ENCODE measurements at places on chromosomes 6 and 20.

DNA sequence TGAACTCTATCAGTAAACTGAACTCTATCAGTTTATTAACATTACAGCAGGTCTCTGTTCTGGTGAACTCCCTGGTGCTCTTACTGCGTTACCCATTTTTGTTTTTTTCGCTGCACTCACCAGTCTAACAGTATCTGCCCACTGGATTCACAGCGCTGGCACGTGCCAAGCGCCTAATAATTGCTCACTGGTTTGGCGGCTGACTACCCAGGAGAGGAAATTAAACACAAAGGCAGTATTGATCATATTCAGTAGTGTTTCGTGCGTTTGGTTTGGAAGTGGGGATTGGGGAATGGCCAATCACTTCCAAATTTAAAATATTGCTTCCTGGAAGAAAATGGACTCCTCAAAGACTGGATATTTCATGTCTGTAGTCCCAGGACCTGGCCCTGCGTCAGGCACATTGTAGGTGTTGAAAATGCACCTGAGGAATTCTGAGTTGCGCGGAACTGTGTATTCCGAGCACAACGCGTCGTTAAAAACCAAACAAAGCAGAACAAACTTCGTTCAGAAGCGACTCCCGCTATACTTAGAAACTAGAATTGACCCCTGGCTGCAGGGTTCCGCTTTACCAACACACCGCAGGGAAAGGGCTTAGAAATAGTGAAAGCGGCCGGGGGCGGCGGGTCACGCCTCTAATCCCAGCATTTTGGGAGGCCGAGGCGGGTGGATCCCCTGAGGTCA is 1.1 kb upstream of the RPS12 start:
- peak; percentile 48 for DNase-seq

- no peak for DNase-seq
These were observed 1.9 kb downstream of the SLCO4A1 start for GRCh38 chr20:62644044-62644795.

GRCh38 chr6:14134211-14134910 is 16.8 kb downstream of the CD83 start:
- DNase-seq, result no peak

DNA sequence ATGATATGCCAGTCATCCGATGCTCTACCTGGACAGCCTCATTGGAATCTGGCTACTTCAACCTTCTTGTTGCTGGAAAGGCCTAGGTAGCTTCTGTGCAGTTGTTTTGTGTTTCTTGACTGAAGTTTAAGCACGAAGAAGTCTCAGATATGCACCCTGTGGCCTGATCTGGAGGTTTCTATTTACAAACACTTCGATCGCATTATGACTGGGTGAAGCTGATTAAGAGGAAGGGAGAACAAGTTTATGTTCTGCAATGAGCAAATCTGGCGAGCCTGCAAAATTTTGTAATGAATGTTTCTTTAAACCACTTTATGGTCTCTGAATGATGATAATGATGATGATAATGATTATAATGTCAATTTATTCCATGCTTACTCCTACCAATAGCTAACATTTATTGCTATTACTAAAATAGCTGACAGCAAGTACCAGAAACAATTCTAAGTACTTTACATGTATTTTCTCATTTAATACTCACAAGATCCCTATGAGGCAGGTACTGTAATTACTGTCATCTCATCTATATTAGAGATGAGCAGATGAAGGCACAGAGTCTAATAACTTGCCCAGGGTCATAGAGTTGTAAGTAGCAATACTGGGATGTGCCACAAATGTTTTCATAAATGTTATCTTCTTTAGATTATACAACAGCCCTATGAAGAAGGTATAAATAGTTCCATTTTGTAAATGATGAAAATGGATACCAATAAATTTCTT is 126.1 kb upstream of the UST start:
- no peak for DNase-seq

GRCh38 chr20:54221996-54222890 is 14.4 kb downstream of the PFDN4 start:
- no peak for DNase-seq

DNA sequence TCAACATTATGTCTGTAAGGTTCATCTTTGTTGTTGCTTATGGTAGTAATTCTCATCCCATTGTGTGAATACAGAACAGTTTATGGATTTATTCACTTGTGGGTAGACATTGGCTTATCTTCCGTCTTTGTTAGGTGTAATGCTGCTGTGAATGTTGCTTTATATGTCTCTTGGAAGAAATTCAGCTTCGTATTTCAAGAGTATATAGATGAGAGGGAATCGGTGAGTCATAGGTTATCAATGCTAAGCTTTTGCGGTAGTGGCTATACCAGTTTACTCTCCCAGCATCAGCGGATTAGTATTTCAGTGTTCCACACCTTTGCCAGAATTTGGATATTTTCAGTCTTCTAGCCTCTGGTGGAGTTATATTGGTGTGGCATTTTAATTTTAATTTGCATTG is 77.8 kb downstream of the ZFAND3 start:
- DNase-seq, result no peak

DNA sequence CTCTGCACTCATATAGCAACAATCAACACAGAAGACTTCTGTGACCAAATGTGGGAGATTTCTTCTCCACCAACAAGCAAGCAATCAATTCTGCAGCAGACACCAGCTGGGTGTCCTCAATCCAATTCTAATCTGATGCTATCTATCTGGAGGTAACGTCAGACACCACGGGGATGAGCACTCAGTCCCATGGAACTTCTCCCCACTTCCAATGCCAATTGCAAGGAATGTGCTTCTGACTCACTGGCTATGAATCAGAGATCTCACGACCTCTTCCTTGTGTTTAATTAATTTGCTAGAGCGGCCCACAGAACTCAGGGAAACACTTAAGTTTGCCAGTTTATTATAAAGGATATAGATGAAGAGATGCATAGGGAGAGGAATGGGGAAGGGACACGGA is 103.5 kb upstream of the SIRPG start:
- no peak for DNase-seq
